ENCODE measurements at places on chromosomes 13 and 19.
A peak's percentile ranks its signal among the peaks of the same experiment; 100 is the strongest.

DNA sequence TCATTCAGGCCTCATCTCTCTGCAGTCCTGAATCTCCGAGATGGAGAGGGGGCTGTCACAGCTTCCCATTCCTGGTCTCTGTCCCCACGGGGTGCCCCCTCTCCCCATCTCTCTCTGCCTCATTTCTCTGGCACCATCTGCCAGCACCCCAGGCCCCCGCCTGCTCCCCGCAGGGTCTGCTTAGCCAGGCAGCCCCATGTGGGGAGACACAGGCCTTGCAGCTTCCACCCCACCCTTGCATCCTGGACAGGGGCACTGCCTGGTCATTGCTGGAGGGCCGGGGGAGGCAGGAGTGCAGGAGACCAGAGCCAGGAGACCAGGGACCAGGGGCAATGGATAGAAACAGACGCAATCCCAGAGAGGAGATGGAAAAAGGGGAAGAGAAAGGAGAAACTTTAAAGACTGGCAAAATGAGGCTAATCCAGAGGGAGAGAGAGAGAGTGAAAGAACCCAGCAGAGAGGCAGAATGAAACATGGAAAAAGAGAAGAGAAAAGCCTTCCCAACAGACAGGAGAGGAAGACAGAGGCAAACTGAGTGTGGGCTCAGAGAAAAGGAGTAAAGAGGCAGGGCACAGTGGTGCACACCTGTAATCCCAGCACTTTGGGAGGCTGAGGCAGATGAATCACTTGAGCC is 8.8 kb upstream of the GIPR start:
- DNase-seq, result no peak

- DNase-seq, result no peak
These were observed 496.8 kb downstream of the MYO16 start for GRCh38 chr13:109126178-109126577.

DNA sequence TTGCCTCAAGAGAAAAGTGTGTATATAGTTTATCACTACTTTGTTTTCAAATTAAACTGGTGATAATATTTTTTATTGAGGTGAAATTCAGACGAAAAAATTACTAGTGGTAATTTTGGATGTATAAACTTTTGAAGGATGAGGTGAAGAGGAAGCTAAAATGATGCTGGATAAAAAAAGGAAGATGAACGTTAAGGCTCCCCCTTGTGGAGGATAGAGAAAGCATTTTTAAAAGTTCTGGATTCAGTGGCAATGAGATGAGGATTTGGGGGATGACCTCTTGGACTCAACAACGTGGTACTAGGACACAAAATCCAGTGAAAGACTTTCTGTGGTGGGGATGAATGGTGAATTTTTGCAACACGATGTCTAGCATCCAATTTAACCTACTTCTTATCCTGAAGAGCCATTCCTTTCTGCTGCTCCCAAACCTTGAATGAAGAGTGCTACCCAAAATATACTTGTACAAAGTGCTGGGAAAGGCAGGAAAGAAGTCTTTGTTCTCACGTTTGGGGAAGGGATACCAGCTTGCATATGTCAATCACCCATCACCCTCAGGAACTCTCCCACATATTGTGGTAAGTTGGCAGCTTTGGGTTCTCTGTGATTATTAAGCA is 7.3 kb upstream of the SIGLEC5 start:
- peak; percentile 14 for DNase-seq

DNA sequence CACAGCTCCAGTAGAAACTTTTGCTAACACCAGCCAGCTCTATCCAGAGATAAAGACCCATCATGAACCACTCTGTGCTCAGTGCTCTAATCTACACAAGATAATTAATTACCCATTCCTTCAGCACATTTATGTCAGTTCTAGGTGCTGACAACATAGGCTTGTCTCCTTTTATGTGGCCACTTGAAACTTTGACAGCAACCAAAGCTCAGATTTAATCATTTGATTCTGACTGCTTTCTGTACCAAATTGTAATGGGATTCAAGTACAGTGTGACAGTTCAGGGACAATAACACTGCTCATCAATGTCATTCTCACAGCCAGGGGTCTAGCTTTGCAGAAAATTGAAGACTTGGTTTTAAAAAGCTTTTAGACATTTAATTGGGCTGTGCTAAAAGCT is 266.6 kb downstream of the KCTD12 start:
- DNase-seq, result no peak

GRCh38 chr19:14333101-14333871 is 48.0 kb upstream of the ADGRE5 start:
- no peak for DNase-seq

- no peak for DNase-seq
These were observed 15.1 kb downstream of the LHFPL6 start for GRCh38 chr13:39587939-39588338.

DNA sequence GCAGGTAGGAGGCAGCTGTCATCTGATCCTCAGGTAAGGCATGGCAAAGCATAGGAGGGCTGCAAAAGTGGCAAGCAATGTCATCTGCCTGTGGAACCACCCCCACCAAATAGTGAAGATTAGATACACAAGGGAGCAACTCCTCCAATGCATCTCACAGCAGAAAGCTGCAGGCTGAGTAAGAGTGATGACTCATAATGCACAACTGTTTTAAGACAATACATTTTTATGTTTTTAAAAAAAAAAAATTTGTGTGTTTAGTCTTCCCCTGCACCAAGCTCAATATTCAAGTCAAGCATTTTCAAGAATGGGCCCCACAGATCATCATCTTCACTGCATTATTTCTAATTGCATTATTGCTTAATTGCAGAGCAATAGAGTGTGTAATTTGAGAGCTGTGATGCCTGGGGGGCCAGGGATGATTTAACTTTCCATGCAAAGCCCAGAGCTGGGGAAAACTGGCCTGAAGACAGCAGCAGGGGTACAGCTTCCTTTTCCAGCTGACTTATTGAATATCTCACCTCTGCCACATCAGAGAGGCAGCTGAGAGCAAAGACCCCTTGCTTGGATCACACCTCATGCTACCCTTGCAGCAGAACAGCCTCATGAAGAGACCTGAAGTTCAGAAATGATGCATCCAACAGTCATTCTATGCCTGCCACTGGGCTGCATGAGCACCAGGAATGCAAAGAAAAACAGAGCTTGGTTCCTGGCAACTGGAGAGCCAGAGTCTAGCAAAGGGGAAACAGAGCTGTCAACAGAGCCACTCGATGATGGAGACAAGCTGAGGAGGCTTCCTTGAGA is 22.7 kb upstream of the POP4 start:
- peak; percentile 63 for DNase-seq

GRCh38 chr19:51552996-51553725 is 17.9 kb upstream of the ZNF175 start:
- peak; percentile 35 for DNase-seq

DNA sequence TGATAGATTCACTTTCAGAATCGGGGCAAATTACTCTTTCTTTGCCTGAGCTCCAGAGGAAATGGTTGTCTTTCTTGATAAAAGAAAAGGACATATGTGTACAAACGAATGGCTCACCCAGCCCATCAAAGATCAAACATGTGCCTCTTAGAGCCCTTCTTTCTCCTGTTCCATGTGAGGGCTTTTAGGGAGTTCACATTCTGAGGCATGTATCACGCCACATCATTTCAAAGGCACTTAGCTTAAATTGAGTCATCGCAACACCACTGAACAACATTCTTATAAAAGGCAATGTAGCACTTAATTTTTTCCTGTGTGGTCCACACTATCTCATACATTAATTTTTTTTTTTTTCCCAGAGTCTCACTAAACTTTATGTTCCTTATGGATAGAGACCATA is 521.0 kb downstream of the SUCLA2 start:
- DNase-seq, result peak; percentile 89

GRCh38 chr19:51433043-51433442 is 15.6 kb upstream of the SIGLEC10 start:
- no peak for DNase-seq

DNA sequence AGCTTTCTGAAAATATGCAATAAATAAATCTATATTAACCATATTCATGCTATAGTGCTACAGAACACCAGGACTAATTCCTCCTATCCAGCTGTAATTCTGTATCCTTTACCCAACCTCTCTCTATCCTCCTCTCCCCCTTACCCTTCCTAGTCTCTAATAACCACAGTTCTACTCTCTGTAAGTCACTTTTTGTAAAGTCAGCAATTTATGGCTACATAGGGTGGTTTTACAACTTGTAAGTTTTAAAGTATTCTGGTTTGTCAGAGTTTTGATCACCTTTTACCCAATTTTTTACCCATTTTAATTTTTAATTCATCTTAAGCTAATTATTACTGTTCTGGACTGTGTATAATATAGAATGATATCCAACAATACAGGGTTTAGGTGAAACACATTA is 34.0 kb downstream of the MTRF1 start:
- no peak for DNase-seq

- DNase-seq, result no peak
These were observed 750.3 kb downstream of the OLFM4 start for GRCh38 chr13:53778937-53779336.

GRCh38 chr19:32165141-32165540 is 180.3 kb upstream of the ZNF507 start:
- DNase-seq, result no peak

DNA sequence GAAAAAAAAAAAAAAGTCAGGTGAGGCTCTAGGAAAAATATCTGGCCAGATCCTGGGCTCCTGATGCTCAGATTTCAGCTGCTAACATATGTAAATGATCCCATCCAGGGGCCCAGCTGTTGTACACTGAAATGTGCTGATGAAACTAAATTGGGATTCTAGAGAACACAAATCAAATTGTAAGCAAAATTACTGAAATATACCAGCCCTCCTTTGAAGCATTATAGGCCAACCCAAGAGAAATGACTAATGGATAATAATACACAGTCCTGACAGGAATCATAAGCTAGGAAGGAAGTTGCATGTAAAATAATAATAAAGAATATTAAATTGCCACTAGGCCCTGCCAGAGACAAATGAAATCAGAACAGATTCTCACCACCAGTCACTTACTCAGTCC is 17.8 kb downstream of the KCTD12 start:
- no peak for DNase-seq

- DNase-seq, result no peak
These were observed 31.9 kb downstream of the ANKRD10 start for GRCh38 chr13:110882972-110883371.

- no peak for DNase-seq
These were observed at the start of gene ADM5 for GRCh38 chr19:49689133-49690078. Gene ADM5, plus strand, starts transcription at chr19:49689594. Its CDS starts 244 bp downstream, at chr19:49689838.

- DNase-seq, result no peak
These were observed 3.3 kb downstream of the P2RY11 start for GRCh38 chr19:10114651-10115391.

DNA sequence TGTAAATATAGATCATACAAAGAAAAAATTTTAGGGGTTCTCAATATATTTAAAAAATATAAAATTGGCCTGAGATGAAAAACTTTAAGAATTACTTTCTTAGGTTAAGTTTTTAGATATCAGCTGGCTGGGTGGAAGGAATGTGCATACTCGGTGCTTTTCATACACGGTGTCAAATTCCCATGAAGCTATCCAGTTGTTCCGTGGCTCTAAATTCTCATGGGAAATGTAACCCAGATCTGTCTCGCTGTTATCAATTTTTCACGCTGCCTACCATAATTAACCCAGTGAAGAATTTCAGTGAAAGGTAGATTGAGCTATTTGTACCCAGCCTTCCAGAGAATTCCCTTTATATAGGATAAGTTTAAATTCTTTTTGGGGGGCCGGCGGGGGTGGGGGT is 11.6 kb upstream of the ZNF835 start:
- no peak for DNase-seq

GRCh38 chr13:105278943-105279381 is 1256.5 kb downstream of the EFNB2 start:
- DNase-seq, result no peak

- DNase-seq, result no peak
These were observed 235.1 kb downstream of the UQCRFS1 start for GRCh38 chr19:28977826-28978225.

- DNase-seq, result no peak
These were observed 22.0 kb downstream of the MBNL2 start for GRCh38 chr13:97243915-97244781.

DNA sequence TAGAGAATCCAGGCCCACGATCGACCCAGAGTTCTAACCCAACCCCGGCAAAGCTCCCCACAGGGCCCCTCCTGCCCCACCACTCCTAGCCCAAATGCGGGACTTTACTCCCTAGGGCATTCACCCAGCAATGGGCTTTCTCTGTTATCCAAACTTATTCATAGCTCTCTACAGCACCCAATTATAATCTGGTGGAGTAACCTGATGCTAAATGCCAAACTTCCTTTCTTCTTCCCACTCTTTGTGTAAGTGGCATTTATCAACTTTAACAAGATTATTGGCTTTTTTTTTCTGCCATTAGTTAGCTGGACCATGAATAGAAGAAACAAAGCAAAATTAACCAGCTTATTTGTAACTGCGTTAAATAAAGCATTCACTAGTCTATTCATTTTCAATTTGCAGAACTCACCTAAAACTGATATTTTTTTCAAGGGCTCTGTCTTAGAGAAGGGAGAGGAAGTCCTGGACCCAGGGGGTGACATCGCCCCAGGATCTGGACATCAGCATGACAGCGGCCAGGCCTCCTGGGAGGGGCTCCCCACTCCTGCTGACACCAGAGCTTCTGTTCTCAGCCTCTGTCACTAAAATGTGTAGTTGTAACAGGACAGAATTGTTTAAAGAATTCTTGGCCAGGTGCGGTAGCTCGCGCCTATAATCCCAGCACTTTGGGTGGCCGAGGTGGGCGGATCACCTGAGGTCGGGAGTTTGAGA is 1.5 kb downstream of the FAM124A start:
- no peak for DNase-seq

GRCh38 chr13:110328573-110328972 is 21.5 kb downstream of the COL4A2 start:
- no peak for DNase-seq
